IMR-90 (cell line): ENCODE measurements at places on chromosomes 12 and 14.

DNA sequence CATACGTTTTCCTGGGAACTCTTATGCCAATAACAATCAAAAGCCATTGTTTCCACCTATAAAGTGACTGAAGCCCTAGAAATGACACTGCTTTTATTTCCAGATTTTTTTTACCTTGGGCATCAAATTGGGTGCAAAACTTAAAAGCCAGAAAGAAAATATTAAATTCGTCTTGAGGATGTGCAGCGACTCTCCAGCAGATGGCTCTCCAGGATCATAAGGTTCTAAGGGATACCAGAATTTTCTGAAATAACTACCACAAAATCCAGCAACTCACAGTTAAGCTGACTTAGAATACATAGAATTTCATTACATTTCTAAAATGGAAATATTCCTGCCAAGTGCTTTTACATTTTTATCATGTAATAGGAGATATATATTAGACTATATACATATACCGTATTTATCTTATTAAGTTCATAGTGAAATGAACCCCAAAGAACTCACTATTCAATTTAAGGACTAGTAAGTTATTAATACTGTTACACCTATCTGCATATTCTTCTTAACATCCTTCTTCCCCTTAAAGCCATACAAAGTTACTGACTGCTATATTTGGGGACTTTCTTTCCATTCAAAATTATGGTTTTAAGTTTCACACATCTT is 44.0 kb downstream of the ARMH4 start:
- DNase-seq, result peak; percentile 79

- DNase-seq, result peak; percentile 85
These were observed 8.8 kb downstream of the USP15 start for GRCh38 chr12:62268956-62269355.

DNA sequence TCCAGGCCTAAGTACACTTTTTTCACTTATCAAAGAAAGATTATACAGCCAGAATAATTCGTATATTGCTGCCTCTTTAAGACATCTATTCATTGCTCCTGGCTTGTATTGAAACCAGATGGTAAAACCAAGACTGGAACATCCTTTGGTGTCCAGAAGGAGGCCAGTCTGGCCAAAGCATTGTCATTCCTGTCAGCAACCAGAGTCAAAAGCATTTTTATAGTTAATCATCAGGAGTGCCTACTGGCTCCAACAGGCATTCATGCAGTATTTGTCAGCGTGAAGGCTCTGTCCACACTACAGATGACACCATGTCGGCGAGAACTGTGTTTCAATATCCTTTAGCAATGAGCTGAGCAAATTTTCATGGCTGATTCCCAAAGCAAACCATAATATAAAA is 118.0 kb upstream of the G2E3 start:
- no peak for DNase-seq

DNA sequence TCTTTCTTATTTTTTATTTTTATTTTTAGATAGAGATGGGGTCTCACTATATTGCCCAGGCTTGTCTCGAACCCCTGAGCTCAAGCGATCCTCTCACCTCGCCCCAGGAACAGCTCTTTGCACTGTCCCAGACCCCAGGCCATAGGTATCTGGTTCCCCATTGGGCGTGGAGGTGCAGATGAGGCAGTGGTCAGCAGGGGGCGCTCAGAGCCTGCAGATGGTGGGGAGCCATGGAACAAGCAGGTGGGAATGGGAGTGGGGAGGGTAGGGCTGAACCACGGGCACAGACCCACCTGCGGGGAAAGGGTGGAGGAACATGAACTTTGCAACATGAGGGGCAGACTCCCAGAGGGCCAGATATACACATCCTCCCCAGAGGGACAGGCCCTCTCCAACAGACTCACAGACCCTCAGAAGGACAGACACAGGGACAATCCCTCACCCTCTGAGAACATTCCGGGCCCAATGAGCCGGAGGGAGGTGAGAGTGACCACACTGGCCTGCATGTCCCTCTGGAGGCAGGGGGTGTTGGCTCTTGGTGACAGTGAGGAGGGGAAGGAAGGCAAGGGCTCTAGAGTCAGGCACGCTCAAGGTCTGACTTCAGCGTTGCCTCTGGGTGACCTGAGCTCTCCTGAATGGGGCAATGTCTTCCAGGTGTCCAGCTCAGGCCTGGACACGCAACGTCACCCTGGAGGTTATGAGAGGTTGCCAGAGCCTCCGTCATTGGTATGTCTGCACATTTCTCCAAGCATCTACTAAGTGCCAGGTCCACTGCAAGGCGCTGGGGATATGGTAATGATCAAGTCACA is 34.9 kb downstream of the KRT80 start:
- DNase-seq, result peak; percentile 42

GRCh38 chr14:67851785-67852410 is 32.3 kb downstream of the RAD51B start:
- DNase-seq, result no peak

DNA sequence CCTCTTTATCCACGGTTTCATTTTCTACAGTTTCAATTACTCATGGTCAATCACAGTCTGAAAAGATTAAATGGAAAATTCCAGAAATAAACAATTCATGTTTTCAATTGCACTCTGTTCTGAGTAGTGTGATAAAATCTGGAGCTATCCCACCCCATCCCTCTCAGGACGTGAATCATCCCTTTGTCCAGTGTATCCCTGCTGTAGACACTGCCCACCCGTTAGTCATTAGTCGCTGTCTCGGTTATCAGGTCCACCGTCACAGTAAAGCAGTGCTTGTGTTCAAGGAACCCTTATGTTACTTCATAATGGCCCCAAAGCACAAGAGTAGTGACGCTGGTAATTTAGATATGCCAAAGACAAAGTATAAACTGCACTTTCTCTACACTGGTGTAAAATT is 141.0 kb upstream of the LMNTD1 start:
- DNase-seq, result peak; percentile 85

DNA sequence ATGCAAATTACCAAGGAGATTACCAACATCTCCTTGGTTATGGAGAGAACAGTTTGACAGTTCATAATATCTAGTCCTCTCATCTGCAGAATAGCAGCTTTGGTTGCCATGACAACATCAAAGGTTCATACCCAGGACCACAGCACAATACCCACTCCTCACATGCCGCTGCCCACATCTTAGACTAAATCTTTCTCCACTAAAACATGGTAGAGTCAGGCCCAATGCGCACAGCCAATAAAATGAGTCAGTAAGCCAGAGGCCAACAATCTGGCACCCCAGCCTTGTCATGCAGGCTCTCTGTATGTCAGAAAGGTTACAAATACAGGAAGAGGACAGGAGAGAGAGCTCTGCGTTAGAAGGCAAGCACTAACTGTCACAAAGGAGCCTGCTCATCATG is 70.6 kb downstream of the KCNK10 start:
- DNase-seq, result no peak

DNA sequence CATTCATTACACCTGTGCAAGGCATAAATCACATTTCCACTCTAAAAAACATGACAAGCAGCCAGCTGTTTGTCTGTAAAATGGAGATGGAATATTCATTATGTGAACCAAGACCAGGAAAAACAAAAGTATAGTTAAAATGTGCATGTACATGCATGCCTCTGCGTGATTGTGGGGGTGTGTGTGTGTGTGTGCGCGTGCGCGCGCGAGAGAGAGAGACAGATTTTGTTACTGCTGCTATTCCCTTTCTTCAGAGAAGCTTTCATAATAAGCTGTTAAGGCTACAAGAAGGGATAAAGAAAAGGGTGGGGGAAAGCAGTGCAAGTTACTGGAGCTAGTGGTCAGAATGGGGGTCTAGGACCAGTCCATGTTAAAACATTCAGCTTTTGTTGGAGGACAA is 430.3 kb downstream of the NAV3 start:
- DNase-seq, result no peak

GRCh38 chr12:57902478-57902969 is 38.8 kb upstream of the ATP23 start:
- peak; percentile 45 for DNase-seq

GRCh38 chr12:12979731-12980259 is 20.3 kb downstream of the HEBP1 start:
- DNase-seq, result peak; percentile 98

DNA sequence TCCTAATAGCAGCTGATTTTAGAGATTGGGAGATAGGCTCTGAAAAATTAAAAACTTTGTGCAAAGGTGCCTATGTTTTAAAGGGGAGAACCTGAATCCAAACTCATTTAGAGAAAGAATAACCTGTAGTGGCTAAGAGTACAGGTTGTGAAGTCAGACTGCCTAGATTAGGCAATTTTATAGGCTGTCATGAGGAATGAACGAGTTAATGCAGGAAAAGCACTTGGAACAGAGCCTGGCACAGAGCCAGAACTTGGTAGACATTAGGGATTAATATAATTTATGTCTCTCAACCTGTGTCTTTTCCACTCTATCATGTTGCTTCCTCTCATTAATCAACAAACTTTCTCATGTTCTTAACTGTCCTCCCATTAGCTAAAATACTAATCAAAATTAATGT is 98.1 kb downstream of the WIF1 start:
- DNase-seq, result no peak

- DNase-seq, result no peak
These were observed 160.8 kb upstream of the SFSWAP start for GRCh38 chr12:131550121-131550520.

GRCh38 chr12:105522166-105522825 is 191.8 kb downstream of the C12orf75 start:
- DNase-seq, result peak; percentile 31

DNA sequence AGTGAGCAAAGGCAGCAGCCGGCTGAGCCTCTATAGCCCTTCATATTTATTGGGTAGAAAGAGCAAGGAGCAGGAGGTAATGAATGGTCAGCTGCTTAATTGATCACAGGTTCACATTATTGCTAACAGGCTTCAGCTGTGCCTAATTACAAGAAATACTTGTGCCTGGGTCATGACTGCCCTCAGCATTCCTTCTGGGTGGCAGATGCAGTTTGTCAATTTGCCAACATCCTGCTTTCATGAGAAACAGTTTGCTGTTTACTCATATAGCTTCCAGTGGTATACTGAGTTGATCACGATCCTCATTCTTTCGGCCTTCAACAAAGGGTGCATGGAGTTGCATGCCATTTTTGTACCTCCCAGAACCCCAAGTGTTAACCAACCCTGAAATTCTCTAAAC is 81.0 kb upstream of the PLEKHG7 start:
- no peak for DNase-seq

GRCh38 chr12:66030217-66030781 is 100.3 kb downstream of the LLPH start:
- no peak for DNase-seq

DNA sequence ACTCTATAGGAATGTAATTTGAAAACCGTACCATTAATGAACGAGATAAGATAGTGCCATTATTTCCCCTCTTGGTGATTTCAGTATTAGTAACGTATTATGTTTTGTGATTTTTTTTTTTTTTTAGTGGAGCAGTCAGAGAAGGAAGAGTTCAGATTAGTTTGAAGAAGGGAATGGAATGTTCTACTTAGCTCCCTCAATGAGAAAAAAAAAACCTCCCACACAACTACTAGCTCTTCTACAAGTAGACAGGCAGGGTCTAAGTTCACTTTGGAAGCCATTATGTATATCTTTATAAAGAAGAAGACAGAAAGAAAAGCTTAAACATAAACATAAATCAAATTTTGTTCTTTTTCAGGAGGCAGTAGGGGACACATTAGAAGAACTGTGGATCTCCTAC is 27.3 kb downstream of the PNMA1 start:
- DNase-seq, result no peak

DNA sequence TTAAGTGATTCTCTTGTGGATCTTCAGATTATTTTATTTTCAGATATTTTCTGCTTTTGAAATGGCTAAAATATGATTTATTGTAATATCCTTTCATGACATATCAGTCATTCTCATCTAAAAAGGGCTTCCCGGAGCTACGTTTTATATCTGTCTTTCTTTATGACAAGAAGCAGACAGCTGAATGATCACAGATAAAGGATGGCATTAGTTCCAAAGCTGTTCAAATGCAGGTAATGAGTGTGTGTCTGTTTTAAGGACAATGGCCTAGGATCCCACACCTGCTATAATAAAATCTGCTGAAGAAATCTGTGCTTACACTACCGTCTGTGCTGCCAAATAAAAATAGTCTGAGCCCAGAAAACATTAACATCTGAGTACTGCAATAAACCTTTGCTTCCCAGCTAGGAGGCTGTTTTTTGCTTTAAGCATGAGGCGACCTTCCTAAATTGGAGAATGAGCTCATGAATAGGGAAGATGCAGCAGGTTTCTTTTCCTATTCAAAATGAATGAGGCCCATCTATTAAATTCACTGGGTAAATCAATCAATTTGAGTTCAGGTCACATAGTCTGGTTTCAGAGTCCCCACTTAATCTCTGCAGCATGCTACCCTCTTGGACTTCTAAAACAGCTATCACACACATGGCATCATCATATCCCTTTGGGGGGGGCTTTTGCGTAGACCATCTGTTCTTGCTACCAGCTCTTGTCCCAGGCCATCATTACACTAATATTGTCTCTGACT is 498.5 kb downstream of the NELL2 start:
- no peak for DNase-seq
